ENCODE measurements at places on chromosomes 7 and 10. TPM values are rescaled to one million over a fixed set of nuclear protein-coding genes. Genes with fewer than 3 reads are reported as not detected.

TAS2R4 gene
- total RNA-seq: 1.0 TPM

SLC39A12 gene
- total RNA-seq: not detected

LRRD1 gene
- 0.15 TPM for total RNA-seq

OPN1SW gene
- not detected for total RNA-seq

SPDYE5 gene
- not detected for total RNA-seq

HMX2 gene
- not detected for total RNA-seq

SEMA3C gene
- 91.3 TPM for total RNA-seq

ZNF518A gene
- 39.0 TPM for total RNA-seq

PRKCQ gene
- total RNA-seq: 1.3 TPM

FAM20C gene
- 199 TPM for total RNA-seq

RTKN2 gene
- 3.2 TPM for total RNA-seq

SPOCK2 gene
- total RNA-seq: 362 TPM

XPNPEP1 gene
- total RNA-seq: 51.4 TPM

GPR146 gene
- total RNA-seq: 3.1 TPM

Data from glutamatergic neuron (in vitro differentiated cells).